Activated CD8-positive, alpha-beta T cell treated with anti-CD3 and anti-CD28 coated beads, Interleukin-2, amount 10 ng/mL, durations not matched to agents 7 days and 5 days (primary cell): ENCODE measurements at places on chromosomes 13 and 19.
A peak's percentile ranks its signal among the peaks of the same experiment; 100 is the strongest.

DNA sequence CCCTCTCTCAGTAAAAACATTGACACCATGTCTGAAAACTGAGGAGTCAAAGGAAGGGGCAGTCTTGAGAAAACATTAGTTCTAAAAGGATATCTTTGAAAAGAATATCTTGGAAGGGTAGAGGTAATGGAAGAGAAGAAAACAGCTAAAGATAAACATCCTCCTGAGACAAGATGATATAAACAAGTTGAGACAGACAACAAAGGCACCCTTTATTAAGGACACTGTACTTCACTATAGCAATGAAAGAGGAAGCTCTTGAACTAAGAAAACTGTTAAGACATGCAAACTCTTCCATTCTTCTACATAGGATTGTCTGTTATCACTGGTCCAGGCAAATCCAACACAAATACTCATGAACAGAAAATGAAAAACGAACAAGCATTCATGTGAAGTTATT is 46.3 kb downstream of the MTMR6 start:
- no peak for DNase-seq
- H3K36me3 ChIP-seq, result peaks cover 18% of the 10 kb centered on the region
- H3K27me3 ChIP-seq, result no peaks in the 10 kb centered on the region
- no peak overlapping the region for H3K27ac ChIP-seq
- H3K4me1 ChIP-seq, result no peaks in the 10 kb centered on the region

DNA sequence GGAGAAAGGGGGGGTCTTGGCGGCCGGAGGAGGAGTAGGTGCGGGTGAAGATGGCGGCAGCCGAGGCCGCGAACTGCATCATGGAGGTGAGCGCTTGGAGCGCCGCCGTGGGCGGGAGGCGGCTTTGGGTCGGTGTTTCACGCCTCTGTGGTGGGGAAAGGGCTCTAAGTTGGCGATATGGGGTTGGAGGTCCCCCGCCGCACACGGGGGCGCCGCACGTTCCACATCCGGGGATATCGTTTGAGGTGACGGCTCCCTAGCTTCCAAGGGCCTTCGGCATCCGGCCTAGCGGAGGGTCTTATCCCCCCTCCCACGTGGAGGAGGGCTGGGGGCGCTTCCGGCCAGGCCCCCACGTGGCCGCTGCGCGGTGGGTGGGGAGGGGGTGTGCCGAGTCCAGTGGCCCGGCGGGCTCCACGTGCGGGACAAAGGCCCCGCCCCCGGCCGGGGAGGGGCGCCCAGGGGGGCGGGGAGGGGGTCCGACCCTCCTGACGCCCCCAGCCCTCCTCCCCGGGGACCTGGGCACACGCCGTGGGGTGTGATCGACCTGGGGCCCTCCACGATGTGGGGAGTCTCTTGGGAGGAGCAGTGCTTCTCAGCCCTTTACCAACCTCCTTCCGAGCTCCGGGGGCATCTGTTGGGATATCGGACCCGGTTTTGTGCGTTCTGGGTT is at the start of gene PRMT1:
Gene PRMT1 (plus strand): TSS at position 41 of the 670 bp plus-strand sequence. CDS start 10 bp downstream, at position 51.
- no peaks in the 10 kb centered on the region for H3K27me3 ChIP-seq
- peak within 1 kb of the TSS; percentile 100 for H3K27ac ChIP-seq
- peaks cover 20% of the 10 kb centered on the region for H3K36me3 ChIP-seq

GRCh38 chr13:30074431-30074830 is 224.0 kb upstream of the UBL3 start:
- no peak overlapping the region for H3K4me3 ChIP-seq
- H3K27me3 ChIP-seq, result peaks cover 3% of the 10 kb centered on the region
- H3K4me1 ChIP-seq, result no peaks in the 10 kb centered on the region
- no peaks in the 10 kb centered on the region for H3K36me3 ChIP-seq
- no peak overlapping the region for H3K27ac ChIP-seq

DNA sequence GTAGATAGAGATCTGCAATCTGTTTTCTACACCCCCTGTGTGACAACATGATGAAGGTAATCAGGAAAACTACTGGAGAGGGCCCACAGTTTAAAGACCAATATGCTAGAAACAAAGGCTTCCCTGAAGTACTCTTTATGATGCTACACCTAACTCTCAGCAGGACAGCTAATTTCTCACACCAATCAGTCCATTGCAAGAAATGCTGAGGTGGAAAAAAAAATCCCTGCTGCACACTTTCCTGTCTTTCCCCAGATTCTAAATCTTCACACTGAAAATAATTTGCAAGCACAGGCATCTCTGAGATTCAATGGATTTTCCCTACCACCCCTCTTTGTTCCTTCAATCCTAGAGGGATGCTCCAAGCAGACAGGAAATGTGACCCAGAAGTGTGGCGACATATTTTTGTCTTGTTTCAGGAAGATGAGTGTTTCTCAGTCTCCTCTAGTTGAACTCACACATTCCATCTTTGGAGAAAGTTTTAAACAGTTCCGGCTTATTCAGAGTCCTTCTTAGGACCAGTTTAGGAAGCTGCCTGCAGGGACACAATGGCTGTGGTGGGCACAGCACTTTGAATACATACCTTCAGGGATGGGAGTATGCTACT is 671.6 kb downstream of the DIAPH3 start:
- H3K36me3 ChIP-seq, result no peaks in the 10 kb centered on the region
- H3K4me3 ChIP-seq, result no peak overlapping the region
- DNase-seq, result no peak
- H3K27me3 ChIP-seq, result no peaks in the 10 kb centered on the region
- H3K27ac ChIP-seq, result no peak overlapping the region

- H3K36me3 ChIP-seq, result no peaks in the 10 kb centered on the region
- H3K27me3 ChIP-seq, result no peaks in the 10 kb centered on the region
- no peaks in the 10 kb centered on the region for H3K4me1 ChIP-seq
- H3K4me3 ChIP-seq, result no peak overlapping the region
- H3K27ac ChIP-seq, result no peak overlapping the region
Measured at GRCh38 chr13:41740479-41740878, 220.4 kb downstream of the VWA8 start.

DNA sequence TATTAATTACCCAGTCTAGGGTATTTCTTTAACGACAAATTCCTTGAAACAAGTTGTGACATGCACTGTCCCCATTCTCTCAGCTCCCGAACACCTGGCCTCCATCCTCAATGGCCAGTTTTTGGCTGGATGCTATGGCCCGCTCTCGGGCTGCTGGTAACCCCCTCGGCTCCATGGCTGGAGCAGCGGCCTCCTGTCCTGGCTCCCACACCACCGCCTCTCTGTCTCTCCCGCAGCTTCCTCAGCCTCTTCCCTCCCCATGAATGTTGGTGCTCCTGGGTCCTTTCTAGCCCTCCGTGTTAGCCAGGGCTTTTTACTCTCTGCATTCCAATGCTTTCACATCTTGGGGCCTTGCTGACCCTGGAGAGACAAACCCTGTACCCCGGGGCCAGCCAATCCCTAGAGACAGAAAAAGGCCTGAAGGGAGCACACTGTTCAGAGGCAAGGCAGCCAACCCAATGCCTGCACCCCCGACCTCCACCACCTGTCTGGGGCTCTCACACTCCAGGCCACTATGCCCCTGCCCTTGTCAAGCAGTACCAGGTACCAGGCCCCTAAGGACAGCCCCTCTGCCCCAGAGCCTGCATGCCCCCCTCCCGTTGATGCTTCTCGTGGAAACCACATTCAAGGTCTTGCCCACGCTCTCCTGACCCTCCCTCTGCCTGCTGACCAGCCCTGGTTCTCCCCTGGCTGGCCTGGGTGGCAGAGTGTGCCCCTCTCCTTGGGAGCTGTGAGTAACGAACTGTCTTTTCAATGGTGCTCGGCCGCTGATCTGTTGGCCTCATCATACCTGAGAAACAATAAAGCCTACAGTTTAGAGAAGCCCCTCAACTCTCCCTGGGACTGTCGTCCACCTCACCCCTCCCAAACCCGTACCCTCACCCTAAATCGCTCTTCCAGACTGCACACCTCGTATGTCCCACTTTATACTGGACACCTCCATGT is 86.9 kb upstream of the GPR183 start:
- no peak for DNase-seq
- peaks cover 6% of the 10 kb centered on the region for H3K4me1 ChIP-seq
- no peak overlapping the region for H3K27ac ChIP-seq
- H3K4me3 ChIP-seq, result no peak overlapping the region
- no peaks in the 10 kb centered on the region for H3K36me3 ChIP-seq

- DNase-seq, result no peak
- H3K4me1 ChIP-seq, result no peaks in the 10 kb centered on the region
- no peak overlapping the region for H3K4me3 ChIP-seq
- H3K27me3 ChIP-seq, result peaks cover 5% of the 10 kb centered on the region
- no peaks in the 10 kb centered on the region for H3K36me3 ChIP-seq
Measured at GRCh38 chr13:36356058-36356457, 9.9 kb upstream of the SPART start.

- H3K36me3 ChIP-seq, result no peaks in the 10 kb centered on the region
- DNase-seq, result no peak
- H3K27ac ChIP-seq, result no peak overlapping the region
Measured at GRCh38 chr13:69551193-69551592, 556.4 kb upstream of the ATXN8OS start.

GRCh38 chr13:47794963-47795362 is 206.1 kb downstream of the SUCLA2 start:
- H3K4me1 ChIP-seq, result no peaks in the 10 kb centered on the region
- no peaks in the 10 kb centered on the region for H3K27me3 ChIP-seq
- no peak for DNase-seq

GRCh38 chr13:33257841-33258807 is 27.4 kb downstream of the STARD13 start:
- H3K4me1 ChIP-seq, result no peaks in the 10 kb centered on the region
- no peaks in the 10 kb centered on the region for H3K36me3 ChIP-seq
- no peaks in the 10 kb centered on the region for H3K27me3 ChIP-seq

DNA sequence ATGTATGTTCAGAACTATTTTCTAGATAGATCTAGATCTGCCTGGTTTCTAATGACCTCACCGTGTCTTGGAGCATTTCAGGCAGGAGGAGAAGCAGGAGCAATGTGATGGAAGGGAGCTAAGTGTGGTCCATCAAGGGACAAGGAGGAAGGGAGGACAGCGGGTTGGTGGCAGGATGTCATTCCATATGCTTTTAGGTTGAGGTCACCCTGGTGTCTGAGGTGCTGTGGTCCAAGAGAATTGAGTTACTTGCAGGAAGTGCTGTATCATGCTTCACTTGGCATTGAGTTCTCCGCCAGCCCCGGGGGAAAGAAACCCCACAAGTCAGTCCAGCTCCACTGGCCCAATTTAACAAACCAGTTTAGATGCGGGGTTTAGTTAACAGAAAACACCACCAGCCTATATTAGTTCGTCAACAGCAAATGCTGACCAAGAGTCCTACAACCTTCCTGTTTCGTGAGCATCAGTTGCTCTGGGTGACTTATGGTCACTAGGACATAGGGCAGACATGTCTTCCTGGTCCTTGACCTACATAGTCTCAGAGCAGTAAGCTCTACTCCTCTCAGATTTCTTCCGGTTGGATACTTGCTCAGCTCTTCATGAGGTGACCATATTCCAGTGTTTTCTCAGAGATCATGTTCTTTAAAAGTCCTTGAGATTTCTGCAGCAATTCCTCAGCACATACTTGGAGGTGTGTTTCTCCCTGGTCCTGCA is 79.4 kb downstream of the MBNL2 start:
- no peak overlapping the region for H3K27ac ChIP-seq
- no peak overlapping the region for H3K4me3 ChIP-seq
- no peaks in the 10 kb centered on the region for H3K36me3 ChIP-seq
- no peaks in the 10 kb centered on the region for H3K4me1 ChIP-seq

DNA sequence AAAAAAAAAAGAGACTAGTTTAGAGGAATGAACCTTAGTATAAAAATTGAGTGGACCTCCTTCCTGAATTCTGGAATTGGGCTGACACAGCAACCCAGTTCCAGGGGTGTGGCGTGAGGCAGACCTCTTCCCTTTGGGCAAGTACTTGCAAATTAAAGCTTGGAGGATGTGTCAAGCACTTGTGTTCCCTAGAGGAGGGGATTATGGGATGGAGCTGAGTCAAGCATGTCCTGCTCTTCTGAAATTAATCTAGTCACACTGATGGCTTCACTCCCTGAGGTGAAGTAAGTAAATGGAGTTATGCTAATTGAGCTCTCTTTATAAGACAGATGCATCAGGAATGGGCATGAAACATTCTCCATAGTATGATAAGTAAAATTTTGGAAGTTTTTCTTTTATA is 107.7 kb upstream of the HTR2A start:
- peaks cover 13% of the 10 kb centered on the region for H3K27me3 ChIP-seq
- no peak for DNase-seq
- H3K4me3 ChIP-seq, result no peak overlapping the region
- no peaks in the 10 kb centered on the region for H3K4me1 ChIP-seq
- no peaks in the 10 kb centered on the region for H3K36me3 ChIP-seq

GRCh38 chr19:46660551-46661019 is 397 bp downstream of the DACT3 start:
- H3K27ac ChIP-seq, result no peak overlapping the region
- no peak for DNase-seq
- peaks cover 24% of the 10 kb centered on the region for H3K27me3 ChIP-seq
- H3K36me3 ChIP-seq, result no peaks in the 10 kb centered on the region
- peak overlapping the region; percentile 71 for H3K4me3 ChIP-seq

GRCh38 chr13:92833071-92833470 is 393.5 kb upstream of the GPC6 start:
- H3K27ac ChIP-seq, result no peak overlapping the region
- no peaks in the 10 kb centered on the region for H3K27me3 ChIP-seq
- no peaks in the 10 kb centered on the region for H3K4me1 ChIP-seq
- no peaks in the 10 kb centered on the region for H3K36me3 ChIP-seq
- no peak for DNase-seq
- H3K4me3 ChIP-seq, result no peak overlapping the region

DNA sequence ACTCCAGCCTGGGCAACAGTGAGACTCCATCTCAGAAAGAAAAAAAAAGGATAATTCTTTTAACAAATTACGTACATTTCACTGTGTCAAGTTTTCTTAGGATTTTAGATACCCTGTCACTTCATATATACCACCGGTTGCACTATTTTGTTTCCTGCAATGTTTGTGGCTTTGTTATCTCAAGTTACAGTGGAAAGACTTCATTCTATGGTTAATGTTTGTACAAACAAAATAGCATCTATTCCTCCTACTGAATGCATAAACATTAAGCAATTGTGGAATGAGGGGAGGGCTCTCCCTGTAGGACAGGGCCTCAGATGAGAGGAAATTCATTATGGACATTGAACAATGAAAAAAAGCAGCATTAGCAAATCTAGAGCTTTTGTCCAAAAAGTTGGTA is 120.1 kb downstream of the DNAJC3 start:
- H3K27me3 ChIP-seq, result no peaks in the 10 kb centered on the region
- H3K4me3 ChIP-seq, result no peak overlapping the region
- H3K4me1 ChIP-seq, result no peaks in the 10 kb centered on the region
- H3K27ac ChIP-seq, result no peak overlapping the region

- no peak for DNase-seq
- H3K27me3 ChIP-seq, result peaks cover 11% of the 10 kb centered on the region
- H3K4me1 ChIP-seq, result no peaks in the 10 kb centered on the region
- no peak overlapping the region for H3K4me3 ChIP-seq
- no peak overlapping the region for H3K27ac ChIP-seq
Measured at GRCh38 chr13:32253911-32254399, 61.2 kb downstream of the ZAR1L start.

- H3K36me3 ChIP-seq, result peaks cover 45% of the 10 kb centered on the region
- no peak overlapping the region for H3K27ac ChIP-seq
- no peaks in the 10 kb centered on the region for H3K4me1 ChIP-seq
- no peak for DNase-seq
- no peaks in the 10 kb centered on the region for H3K27me3 ChIP-seq
- H3K4me3 ChIP-seq, result no peak overlapping the region
Measured at GRCh38 chr13:52421216-52421615, 15.2 kb upstream of the THSD1 start.
